Activated CD8-positive, alpha-beta memory T cell treated with anti-CD3 and anti-CD28 coated beads for 1 hour (primary cell): ENCODE measurements at places on chromosomes 13 and 19.
A peak's percentile ranks its signal among the peaks of the same experiment; 100 is the strongest.

DNA sequence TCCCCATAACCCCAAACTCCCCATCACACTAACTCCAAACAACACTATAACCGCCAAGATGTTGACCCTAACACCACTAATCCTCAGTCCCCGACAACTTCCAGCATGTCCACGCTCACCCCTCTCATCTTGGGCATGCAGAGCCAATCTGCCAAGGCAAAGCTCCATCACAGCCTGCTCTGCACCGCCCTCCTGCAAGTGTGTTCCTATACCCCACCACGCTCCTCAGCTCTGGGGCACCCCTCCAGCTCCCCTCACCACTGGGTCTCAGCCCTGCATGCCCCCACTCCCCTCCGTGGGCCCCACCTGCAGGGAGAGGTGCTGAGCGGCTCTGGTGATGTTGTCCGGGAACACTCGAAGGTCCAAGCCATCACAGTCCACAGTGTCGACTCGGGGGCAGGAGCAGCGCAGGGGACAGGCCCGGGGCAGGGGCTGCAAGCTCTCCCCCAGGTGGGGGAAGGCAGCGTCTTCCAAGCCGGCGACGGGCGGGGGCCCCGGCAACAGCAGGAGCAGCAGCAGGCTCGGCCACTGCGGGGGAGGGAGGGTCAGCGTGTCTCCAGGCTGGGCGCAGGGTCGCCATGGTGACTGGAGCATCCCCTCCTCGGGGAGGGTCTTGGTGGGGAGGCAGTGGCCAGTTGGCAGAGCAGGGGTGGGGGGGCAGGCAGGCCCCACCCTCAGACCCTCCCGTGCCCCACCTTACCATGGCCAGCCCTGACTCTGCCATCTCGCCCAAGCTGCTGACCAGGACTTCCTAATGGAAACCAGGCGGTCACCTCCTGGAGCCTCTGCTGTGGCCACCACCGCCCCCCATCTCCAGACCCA is 527 bp downstream of the PODNL1 start:
- no peak for DNase-seq

DNA sequence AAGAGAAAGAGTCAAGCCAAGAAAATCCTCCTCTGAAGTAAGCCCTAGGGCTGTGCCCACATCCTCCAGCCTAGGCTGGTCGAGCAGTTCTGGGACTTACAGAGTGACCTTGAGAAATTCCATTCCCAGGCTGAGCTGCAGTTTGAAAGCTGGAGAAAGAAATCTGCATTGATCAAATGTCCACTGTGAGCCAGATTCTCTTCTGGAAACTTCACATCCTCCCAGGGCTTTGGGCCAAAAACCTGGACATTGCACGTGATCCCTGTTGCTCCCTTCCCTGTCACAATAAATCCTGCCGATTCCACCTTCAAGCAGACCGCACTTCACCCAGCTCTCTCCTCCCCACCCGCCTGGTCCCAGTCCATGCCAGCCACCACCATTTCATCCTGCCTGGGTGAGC is 15.7 kb downstream of the TMEM143 start:
- no peak for DNase-seq

GRCh38 chr19:7783991-7784423 is 21.0 kb downstream of the CLEC4M start:
- no peak for DNase-seq

- no peak for DNase-seq
Observed at GRCh38 chr19:5349041-5349440, 8.4 kb upstream of the PTPRS start.

- DNase-seq: no peak
Observed at GRCh38 chr13:25982907-25983306, 68.9 kb downstream of the SHISA2 start.

DNA sequence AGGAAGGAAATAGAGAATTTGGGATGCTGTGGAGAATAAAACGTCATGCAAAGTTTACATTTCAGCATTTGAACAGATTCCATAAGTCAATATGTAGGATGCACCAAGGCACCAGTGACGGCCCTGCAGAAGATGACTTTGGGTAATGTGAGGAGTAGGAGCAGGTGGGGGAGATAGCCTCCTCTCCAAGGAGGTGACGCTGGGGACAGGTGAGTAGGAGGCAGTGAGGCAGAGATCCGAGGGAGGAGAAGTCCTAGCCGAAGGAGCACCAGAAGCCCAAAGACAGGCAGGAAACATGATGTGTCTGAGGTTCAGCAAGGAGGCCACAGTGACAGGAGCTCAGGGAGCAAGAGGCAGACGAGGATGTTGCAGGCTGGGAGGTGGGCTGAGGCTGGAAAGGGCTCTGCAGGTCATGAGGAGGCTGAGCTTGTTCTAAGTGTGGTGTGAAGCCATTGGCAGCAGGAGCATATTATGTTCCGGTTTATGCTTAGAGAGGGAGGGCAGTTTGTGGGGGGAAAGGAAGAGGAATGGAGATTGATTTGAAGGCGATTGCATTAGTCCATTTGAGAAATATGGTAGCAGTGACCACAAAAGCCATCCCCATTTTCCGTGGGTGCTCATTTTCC is 55.7 kb upstream of the C1QTNF9 start:
- no peak for DNase-seq

GRCh38 chr19:19613506-19613905 is 5.0 kb downstream of the PBX4 start:
- no peak for DNase-seq

GRCh38 chr19:49801966-49802661 is 11.0 kb downstream of the FUZ start:
- DNase-seq: no peak

GRCh38 chr19:49327878-49328544 is 3.0 kb upstream of the SLC6A16 start:
- peak; percentile 32 for DNase-seq

- DNase-seq: no peak
Observed at GRCh38 chr19:46232029-46232428, 2.5 kb downstream of the IGFL1 start.

DNA sequence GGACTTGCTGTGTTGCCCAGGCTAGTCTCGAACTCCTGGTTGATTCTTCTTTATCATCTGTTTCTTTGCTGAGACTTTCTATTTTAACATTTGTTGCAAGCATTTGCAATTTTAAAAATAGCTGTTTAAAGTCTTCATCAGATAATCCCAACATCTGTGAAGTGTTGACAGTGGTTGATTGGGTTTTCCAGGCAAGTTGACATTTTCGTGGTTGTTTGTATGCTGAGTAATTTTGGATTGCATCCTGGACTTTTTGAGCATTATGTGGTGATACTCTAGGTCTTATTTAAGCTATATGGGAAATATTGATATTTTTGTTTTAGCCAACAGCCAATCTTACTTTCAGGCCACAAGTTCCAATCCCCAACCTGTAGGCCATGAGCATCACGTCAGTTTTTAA is 25.1 kb downstream of the AP1M1 start:
- no peak for DNase-seq

DNA sequence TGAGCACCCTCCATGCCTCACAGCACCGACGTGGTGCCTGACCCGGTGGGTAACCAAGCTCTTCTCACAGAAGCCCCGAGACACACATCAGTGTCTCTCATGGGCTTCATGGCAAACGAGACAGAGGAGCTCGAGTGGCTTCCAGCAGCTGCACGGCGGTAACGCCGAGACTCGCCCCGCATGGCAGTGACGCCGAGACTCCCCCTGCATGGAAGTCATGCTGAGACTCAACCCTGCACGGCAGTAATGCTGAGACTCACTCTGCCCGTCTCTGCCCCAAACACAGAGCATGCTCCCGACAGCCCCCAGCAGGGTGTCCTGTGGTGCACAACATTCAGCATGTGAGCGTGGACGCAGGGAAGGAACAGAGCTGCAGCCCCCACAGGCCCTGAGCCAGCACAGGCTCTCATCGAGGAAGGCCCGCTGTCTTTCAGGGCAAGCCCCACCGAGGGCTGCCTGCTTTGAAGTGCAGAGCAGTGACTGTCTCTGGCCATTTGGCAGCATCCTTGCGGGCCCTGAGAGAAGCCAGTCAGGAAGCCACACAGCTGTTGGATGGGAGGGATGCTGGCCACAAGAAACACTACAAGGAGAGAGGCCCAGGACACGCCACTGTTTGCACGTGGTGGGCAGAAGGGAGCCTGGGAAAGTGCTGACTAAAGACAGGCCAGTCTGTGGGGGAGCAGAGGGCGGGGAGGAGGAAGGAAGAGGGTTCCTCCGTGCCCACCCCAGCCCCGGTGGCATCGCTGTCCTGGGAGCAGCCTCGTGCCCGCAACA is 9.5 kb downstream of the GAS6 start:
- DNase-seq: no peak

DNA sequence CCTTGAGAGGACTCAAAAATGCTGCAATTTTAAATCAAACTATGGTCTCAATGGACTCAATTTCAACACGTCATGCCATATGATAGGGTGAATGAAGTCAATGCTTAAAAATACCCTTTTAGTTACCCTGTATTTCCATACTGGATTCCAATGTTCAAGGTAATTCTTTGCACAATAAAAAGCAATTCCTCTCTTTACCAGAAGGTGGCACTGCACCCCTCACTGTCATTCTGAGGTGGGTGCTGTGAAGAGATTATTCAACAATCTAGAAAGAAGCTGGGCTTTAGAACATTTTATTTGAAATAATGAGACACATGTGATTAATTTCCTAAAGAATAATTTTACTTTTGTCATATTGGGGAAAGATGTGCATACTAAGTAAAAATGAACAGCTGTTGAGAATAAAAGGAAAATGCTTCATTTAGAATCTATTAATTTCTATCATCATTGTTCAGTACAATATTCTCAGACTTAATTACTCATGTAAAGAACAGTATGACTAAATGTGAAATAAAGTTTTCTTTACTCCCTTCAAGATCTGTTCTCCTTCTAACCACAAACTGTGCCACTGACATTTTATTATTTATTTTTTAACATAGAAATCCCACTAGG is 789.1 kb downstream of the GPC5 start:
- DNase-seq: no peak

DNA sequence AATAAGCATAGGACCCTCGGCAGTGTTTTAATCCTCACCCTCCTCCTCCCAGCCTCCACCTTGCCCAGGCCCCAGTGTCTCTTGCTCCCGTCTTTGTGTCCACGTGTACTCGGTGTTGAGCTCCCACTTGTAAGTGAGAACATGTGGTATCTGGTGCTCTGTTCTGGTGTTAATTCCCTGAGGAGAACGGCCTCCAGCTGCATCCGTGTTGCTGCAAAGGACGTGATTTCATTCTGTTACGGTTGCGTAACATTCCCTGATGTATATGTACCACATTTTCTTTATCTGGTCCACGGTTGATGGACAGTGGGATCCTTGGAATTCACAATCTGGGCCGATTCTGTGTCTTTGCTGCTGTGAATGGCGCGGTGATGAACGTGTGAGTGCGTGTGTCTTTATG is 44.7 kb upstream of the TFDP1 start:
- DNase-seq: no peak

DNA sequence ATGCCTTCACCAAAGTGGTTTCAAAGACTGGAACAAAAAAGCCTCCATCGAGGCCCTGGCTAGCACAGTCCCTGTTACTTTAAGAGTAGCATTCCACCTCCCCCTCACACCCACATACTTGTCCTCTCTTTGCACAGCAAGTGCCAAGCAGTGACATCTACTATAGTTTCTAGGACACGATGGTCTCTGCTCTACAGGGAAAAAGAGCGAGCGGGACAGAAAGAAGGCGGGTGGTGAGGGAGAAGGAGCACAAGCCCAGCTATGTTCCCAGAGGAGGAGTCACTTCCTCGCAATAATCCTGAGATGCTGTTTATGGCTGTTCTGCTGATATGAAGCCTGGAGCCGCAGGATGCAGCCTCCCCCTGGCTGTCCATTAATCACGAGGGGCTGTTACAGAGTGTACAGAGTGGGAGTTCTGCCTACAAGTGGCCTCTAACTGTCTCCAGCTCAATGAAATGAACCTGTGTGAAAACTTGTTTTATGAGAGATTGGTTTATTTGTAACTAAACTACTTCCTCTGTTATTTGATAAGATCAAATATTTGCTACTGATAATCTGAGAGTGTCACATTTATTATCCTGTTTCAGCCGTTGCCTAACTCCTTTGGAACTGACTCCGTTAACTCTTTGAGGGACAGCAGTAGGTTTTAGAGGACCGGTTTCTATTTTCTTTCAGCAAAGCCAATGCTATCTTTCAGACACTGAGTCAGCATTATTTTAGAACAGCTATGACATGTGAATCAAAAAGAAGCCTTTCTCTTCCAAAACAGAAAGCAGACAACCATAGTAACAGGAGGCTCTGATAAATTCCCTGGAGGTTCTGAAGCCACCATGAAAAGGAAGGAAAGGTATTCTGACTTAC is 208.0 kb downstream of the SPRY2 start:
- DNase-seq: no peak

DNA sequence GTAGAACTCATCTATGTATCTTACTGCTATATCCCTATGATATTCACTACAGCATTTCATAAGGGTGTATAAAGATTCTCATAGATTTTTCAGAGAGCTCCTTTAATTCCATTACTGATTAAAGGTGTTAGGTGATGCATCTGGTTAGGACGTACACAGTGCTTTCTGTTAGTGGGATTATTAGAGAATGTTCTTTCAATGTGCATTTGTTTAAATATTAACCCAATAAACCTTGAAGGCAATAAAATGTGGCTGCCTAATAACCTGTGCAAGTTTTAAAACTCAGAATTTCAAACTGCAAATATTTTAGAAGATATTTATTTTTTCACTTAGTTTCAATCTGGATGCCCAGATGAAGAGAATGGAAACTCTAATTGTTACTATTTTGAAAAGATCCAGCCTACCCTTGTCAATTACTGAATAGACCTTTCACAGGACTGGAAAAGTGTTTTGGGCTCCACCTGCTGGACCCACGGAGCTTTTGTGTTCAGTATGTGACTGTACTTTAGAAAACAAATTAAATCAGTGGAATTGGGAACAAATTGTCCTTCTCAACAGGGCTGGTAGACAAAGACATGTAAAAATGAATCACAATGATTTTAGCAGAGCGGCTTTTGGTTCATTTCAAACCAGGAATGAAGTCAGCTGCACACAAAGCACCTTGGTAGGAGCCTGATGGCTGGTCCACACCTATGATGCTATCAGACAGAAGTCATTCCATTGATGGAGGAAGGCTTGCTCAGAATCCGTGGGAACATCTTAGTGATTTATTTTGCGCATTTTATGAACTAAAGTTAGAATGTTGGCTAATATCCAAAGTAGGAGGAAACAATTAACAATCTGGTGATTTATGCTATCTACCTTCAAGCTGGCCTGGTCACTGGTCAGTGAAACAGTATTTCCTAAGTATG is 89.4 kb upstream of the RAP2A start:
- peak; percentile 14 for DNase-seq
